ENCODE measurements at places on chromosomes 4 and X.

GRCh38 chrX:45623266-45623665, 422.6 kb upstream of the DIPK2B start:
- DNase-seq = peak; percentile 84

- DNase-seq = no peak
Measured at GRCh38 chr4:52907510-52907909, 45.4 kb downstream of the RASL11B start.

DNA sequence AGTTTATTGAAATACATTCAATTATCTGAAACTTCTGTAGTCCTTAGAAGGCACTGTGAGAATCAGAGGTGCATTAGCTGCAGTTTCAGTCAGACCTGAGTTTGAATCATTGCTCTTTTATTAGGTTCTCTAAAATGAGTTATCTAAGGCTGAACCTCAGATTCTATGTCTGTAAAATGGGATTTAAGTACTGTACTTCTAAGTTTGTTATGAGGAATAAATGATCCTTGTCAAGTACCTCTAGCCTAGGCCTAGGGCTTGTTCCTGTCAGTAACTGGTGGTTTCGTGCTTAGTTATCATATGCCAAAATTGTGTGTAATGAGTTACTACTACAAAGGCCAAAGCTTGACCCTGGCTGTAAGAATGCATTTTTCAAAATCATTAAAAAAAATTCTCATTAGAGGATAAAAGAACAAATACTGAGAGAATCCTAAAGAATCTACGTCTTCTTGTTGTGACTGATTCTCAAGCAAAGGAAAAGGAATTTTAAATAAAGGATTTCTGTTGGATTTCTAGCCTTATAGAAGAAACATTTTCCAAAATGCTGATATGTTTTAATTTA, 65.8 kb downstream of the SLIT2 start:
- DNase-seq = no peak

- no peak for DNase-seq
Measured at GRCh38 chr4:156248917-156249316, 295.3 kb upstream of the CTSO start.

GRCh38 chr4:169032194-169032593, 22.1 kb upstream of the CBR4 start:
- no peak for DNase-seq

DNA sequence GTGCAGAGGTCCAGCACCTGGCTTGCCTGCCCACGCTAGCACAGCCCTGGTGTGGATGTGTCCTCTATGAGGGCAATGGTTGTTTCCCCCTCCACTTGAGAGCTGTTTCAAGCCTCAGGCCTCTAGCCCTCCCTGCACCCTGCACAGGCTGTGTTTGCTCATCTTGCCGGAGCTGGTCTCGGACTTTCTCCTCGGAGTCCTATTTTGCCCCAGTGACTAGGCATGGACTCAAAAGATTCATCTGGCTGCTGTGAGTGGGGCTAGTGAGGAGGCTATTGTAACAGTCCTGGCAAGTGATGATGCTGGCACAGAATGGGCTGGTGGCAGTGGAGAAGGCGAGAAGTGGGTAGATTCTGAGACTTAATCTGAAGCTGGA, 5.8 kb downstream of the FOXP3 start:
- DNase-seq = no peak

DNA sequence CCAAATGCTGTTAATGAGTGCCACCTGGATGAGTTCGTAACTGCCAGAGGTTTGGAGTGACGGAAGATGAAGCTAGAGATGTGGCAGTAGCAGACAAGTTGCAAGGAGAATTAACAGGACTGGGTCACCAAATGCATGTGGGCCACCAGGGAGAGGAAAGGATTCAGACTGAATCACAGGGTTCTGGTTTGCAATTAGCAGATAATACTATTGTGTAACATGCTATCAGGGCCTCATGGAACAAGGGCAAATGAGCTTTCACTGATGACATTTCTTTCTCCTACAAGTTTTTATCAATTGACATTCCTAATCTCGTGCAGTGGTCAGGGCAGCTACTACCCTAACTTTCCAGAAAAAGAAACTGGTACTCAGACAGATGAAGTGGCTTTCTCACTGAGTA, 21.4 kb downstream of the GAB3 start:
- no peak for DNase-seq

GRCh38 chrX:45134315-45134731, 66.4 kb downstream of the DIPK2B start:
- no peak for DNase-seq

- no peak for DNase-seq
Measured at GRCh38 chr4:185534866-185535611, at the start of gene PDLIM3. PDLIM3 (minus strand) TSS chr4:185535507; CDS start chr4:185535434, 73 bp downstream.

DNA sequence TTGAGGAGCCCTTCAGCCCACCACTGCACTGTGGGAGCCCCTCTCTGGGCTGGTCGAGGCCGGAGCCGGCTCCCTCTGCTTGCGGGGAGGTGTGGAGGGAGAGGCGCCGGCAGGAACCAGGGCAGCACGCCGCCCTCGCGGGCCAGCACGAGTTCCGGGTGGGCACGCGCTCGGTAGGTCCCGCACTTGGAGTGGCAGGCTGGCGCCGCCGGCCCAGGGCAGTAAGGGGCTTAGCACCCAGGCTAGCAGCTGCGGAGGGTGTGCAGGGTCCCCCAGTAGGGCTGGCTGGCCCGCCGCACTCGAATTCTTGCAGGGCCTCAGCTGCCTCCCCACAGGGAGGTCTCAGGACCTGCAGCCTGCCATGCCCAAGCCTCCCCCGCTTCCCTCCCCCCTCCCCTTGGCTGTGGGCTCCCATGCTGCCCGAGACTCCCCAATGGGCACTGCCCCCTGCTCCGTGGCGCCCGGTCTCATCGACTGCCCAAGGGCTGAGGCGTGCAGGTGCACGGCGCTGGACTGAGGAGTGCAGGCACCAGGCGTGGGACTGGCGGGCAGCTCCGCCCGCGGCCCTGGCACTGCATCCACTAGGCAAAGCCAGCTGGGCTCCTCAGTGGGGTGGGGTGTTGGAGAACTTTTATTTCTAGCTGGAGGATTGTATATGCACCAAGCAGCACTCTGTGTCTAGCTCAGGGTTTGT, 127.5 kb downstream of the DCK start:
- no peak for DNase-seq

DNA sequence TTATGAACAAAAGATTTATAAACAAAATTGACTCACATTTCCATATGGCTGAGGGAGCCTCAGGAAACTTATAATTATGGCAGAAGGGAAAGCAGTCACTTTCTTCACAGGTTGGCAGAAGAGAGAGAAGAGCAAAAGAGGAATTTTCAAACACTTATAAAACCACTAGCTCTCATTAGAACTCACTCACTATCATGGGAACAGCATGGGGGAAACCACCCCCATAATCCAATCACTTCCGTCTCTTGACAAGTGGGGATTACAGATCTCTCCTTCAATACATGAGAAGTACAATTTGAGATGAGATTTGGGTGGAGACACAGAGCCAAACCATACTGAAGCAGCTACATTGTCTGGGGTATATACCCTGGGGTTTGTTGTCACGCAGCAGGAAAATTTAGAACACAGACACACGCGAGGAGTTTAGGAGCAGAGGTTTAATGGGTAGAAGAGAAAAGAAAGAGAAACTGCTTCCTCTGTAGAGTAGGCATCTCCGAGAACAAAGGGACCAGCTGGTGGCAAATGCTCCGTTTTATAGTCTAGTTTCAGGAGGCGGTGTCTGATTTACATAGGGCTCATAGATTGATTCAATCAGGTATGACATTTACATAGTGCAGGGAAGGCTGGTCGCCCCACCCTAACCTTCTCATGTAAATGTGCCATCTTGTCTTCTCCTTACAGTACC, 2277.7 kb upstream of the AGA start:
- no peak for DNase-seq

GRCh38 chr4:55395218-55395528, 584 bp upstream of the TMEM165 start:
- DNase-seq = no peak

GRCh38 chrX:116272322-116272721, 101.8 kb downstream of the AGTR2 start:
- peak; percentile 62 for DNase-seq

GRCh38 chrX:40644821-40645358, 2.5 kb downstream of the CXorf38 start:
- peak; percentile 68 for DNase-seq

DNA sequence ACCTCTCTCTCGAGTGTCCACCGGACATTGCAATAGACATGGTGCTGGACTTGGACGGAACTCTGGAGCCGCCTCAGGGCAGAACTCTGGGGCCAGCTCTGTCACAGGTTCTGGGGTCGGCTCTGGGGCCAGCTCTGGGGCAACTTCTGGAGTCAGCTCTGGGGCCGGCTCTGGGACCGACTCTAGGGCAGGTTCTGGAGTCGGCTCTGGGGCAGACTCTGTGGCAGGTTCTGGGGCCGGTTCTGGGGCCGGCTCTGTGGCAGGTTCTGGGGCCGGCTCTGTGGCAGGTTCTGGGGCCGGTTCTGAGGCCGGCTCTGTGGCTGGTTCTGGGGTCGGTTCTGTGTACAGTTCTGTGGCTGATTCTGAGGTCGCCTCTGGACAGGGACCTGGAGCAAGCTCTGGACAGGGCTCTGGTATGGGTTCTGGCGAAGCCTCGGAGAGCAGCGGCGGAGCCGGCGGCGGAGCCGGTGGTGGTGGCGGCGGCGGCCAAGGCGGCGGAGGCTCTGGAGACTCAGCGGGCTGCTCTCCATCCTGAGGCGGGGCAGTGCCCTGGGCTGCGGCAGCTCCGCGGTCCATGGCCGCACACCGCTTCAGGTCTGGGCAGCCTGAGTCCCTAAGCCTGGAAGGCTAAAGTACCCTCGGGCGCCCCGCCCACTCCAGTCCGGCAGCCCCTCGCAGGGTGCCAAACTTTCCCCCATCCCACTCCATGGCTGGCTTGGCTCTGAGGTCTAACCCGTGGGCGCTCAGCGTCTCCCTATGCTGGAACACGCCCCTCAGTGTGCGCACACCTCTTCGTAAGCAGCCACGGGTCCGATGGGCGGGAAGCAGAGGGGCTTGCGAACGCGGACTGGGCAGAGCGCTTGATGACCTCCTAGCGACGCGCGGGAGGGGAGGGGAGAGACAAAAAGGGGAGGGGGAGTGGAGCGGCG, at the start of gene DGKK:
TSS of gene DGKK (minus strand) at position 723 of the 929 bp plus-strand sequence. CDS start at position 576, 147 bp downstream.
- DNase-seq = no peak

DNA sequence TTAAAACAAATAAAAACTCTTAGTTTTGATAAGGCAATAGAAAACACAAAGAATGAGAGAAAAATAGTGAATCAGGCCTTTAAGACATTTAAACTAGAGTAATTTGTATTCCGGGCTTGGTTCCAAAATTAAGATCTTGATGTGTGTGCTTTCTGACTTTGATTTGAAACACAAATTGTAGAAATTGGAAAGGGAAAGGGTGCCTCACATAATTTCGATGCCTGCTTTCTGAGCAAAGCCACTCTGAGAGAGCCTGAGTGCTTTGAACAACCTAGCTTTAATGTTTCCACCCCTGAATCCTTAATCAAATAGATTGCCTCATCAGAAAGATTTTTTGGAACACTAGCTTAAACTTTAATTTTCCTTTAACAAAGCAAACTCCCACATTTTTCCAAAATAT, 666.8 kb downstream of the PCDH18 start:
- no peak for DNase-seq

- DNase-seq = no peak
Measured at GRCh38 chrX:139945075-139945474, 12.2 kb upstream of the ATP11C start.
